Stimulated activated naive CD8-positive, alpha-beta T cell treated with anti-CD3 and anti-CD28 coated beads, Interleukin-15, amount 100 ng/mL, for 72 hours (primary cell): ENCODE measurements at places on chromosomes 6 and 20.

DNA sequence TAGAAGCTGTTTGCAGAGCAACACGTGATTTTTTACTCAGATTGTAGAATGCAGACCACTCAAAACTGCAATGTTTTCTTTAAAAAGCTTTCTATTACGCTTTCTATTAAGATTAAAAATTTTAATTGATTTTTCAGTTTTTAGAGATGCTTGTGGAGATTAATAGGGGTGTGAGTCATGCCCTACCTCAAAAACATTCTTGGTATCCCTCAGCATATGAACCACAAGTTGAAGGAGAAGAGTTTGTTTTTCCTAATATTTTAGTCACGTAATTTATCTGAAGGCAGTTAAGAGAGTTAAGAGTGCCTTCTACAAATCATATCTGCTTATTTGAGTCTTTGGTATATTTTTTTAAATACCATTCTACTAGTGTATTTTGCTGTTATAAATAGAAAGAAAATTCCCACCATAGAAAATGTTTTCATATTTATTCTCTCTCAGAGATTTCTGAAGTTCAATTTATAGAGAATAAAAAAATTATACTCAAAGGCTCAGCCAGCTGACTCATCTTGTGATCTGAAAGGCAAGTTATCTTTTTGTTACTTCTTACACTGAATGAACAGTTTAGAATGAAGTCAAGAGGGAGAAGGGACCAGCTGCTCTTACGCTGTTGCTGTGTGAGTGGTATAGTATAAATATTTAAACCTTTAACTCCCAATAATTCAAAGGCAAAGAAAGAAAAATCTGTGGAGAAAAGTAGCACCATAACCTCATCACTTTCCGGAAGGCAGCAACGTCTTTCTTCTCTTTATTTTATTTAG is 7.6 kb downstream of the RIPOR2 start:
- no peak for DNase-seq

GRCh38 chr6:118558464-118559217 is 10.5 kb downstream of the PLN start:
- peak; percentile 27 for DNase-seq

DNA sequence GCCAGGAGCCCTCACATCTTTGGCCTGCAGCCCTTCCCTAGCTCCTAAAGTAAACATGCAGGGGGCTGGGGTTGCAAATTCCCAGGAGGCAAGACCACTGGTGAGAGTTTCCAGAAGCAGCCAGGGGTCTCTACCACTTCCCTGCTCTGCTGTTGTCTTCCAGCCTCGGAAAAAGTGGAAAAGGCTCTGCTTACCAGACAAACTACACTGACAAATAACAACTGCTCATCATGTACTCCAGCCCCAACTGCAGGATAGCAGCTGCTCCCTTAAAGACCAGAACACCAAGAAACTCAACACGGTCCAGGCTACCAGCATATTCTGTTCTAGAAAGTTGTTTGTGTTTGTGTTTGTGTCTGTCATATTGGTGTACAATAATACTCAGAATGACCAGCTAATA is 187.5 kb upstream of the MARCKS start:
- DNase-seq = no peak

DNA sequence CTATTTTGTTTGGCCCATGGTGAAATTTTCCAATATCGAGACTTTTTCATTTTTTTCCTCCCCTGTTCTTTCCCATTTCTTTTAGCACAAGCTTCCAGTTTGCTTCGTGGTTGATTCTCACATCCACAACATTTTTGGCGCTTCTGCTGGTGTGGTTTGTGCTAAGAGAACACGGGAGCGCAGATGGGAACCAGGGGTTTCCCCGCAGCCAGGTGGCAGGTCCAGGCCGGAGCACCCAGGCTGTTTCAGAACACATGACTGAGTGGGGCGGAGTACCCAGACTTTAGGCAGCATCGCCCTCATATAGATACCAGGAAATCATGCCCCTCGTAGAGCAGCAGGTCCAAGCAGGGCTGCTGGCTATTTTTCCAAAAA is 58.0 kb downstream of the SYTL3 start:
- no peak for DNase-seq

DNA sequence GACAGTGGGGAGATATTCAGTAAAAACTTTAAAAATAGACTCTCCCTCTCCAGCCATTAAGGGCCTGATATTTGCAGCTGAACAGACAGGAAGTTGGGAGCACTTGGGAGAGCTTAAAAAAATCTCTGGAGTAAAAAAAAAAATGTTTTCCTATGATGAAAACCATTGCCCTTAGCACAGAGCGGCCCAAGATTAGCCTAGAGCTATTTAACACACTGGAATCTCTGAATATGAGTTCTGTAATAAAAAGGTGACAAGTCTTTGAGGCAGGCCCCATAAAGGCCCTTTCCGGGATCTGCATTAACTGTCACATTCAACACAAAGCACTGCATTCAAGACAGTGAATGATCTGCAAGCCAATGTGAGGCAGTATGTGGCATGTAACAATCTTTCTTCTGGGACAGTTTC is 393.7 kb downstream of the ZFAND3 start:
- DNase-seq = no peak

DNA sequence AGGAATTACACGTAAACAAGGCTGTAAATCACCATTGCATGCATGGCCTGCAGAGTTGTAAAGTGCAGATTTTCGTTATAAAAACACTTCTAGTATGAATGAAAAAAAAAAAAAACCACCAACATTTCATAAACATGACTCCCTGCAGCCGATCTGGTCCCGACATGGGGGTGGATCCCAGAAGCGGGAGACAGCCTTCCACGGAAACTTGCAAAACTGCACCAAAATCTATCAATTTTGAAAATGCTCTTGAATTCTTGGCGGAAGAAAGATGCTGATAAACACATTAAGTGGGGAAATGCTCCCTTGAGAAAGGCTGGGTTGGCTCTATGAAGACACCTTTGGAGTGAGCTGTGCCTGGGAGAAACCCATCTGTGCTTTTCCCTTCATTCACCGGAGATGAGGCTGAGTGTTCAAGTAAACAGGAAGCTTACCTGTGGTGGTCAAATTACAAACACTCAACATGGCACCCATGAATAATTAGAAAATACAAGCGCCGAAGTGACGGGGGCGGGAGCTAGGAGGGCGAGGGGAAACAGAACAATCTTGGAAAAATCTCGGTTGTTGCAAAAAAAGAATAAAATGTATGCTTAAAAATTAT is 845 bp upstream of the ANKRD60 start:
- DNase-seq = no peak

DNA sequence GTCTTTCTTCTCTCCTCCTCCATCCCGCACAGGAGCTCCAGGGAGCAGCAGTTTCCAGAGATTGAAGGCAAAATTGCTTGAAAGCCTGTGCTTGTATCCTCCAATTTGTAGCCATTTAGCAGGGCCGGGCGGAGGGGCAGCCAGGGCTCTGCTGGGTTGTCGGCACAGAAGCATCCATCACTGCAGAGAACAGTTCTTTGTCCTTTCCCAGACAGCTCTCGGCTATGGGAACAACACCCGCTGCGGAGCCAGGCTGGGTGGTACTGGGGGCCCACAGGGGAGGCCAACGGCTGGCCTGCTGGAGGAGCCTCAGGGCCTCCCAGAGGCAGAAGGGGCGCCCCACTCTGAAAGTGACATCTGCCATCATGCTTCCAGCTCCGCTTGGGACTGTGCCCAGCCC is 7.8 kb downstream of the HRH3 start:
- no peak for DNase-seq

DNA sequence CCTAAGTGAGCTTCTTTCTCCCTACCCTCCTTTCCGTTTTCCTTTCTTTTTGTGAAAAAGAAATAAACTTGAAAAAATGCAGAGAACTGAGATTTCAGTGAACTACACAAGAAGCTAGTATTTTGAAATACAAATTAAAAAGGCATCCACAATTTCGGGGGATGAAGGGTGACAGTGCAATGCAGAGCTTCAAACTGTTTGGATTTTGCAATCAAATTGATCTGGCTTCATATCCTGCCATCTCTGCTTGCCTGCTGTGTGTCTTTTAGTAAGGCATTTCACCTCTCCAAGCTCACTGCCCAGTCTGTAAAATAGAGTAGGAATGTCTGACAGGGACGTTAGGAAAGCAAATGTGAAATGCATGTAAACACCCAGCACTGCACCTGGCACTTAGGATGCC is 258.0 kb downstream of the HACE1 start:
- no peak for DNase-seq

GRCh38 chr20:4552075-4552640 is 169.6 kb upstream of the PRND start:
- DNase-seq = no peak

GRCh38 chr20:8805737-8806442 is 263.0 kb upstream of the PLCB4 start:
- no peak for DNase-seq

- DNase-seq = no peak
These were observed 57.8 kb upstream of the PNRC1 start for GRCh38 chr6:89022798-89023197.

DNA sequence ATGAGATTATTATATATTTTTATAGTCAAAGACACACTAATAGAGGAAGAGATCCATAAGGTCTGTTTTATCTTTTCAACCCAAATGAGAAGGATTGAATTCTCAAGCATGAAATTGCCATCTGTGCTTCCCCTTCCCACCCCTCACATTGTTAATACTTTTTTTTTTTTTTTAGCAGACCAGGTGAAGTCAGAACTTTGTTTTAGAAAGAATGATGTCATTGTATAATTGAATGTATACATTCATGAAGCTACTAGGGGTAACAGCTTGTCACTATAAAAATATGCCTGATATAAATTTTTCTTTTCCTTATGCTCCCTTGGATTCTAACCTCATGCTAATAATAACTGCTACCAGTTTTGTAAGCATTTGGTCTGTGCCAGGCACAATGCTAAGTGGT is 88.9 kb downstream of the TFAP2B start:
- DNase-seq = no peak
